ENCODE measurements at places on chromosomes 2 and 18. TPM values are rescaled to one million over a fixed set of nuclear protein-coding genes. Genes with fewer than 3 reads are reported as not detected.

DNA sequence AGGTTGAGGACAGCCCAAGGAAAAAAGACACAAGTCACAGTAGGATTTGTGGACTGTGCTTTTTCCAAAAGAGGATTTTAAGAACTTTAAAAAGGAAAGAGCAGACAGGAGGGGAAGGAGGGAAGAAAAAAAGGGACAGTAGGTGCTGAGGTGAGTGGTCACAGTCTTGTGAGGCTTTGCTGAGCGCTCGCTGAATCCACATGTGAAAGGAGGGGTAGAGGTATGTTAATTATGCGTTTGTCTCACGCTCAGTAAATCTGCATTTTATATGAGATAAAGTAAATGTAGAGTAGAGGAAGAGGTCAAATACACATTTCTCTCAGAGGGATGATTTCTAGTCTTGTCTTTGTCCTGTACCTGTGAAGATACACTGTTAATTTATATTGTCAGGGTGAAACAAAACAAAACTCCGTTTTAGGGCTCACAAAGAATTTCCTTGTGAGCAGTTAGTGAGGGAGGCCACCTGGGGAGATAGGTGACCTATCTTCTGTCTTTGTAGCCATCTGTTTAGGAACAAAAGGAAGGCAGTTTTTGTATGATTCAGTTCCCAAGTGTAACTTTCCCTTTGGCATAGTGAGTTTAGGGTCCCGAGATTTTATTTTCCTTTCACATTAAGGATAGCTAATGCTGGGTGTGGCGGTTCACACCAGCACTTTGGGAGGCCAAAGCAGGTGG is 25.3 kb downstream of the GNAL start:
- no peaks in the 10 kb centered on the region for H3K27me3 ChIP-seq
- H3K27ac ChIP-seq = no peak overlapping the region
- no peaks in the 10 kb centered on the region for H3K36me3 ChIP-seq

- H3K27me3 ChIP-seq = no peaks in the 10 kb centered on the region
- no peaks in the 10 kb centered on the region for H3K36me3 ChIP-seq
- no peak overlapping the region for H3K4me3 ChIP-seq
- DNase-seq = no peak
- no peaks in the 10 kb centered on the region for H3K4me1 ChIP-seq
- H3K27ac ChIP-seq = no peak overlapping the region
These were observed 29.3 kb upstream of the CEP68 start for GRCh38 chr2:65026704-65027464.

DNA sequence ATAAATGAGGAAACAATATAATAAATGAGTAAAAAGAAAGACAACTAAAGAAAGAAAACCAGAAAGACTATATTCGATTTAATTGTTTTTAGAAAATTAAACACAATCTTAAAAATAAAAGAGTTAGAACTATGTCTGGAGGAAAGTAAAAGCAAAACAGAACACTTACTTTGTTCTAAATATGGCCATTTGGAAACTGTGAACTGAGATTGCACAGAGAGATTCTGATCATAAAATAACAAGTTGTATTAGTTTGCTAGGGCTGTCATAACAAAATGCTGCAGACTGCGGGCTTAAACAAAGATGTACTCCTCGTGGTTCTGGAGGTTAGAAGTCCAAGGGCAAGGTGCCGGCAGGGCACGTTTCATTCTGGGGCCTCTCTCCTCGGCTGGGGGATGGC is 128.1 kb upstream of the AQP4 start:
- H3K27ac ChIP-seq = no peak overlapping the region
- no peak overlapping the region for H3K4me3 ChIP-seq
- H3K4me1 ChIP-seq = peaks cover 4% of the 10 kb centered on the region
- no peak for DNase-seq
- H3K36me3 ChIP-seq = no peaks in the 10 kb centered on the region

- no peaks in the 10 kb centered on the region for H3K4me1 ChIP-seq
- DNase-seq = no peak
- H3K4me3 ChIP-seq = no peak overlapping the region
- no peaks in the 10 kb centered on the region for H3K36me3 ChIP-seq
These were observed 79.6 kb downstream of the TEX51 start for GRCh38 chr2:126978333-126978732.

- H3K27me3 ChIP-seq = no peaks in the 10 kb centered on the region
- no peak for DNase-seq
- peaks cover 2% of the 10 kb centered on the region for H3K4me1 ChIP-seq
- H3K4me3 ChIP-seq = no peak overlapping the region
- no peaks in the 10 kb centered on the region for H3K36me3 ChIP-seq
These were observed 62.4 kb downstream of the PPP1R1C start for GRCh38 chr2:182048088-182048487.

DNA sequence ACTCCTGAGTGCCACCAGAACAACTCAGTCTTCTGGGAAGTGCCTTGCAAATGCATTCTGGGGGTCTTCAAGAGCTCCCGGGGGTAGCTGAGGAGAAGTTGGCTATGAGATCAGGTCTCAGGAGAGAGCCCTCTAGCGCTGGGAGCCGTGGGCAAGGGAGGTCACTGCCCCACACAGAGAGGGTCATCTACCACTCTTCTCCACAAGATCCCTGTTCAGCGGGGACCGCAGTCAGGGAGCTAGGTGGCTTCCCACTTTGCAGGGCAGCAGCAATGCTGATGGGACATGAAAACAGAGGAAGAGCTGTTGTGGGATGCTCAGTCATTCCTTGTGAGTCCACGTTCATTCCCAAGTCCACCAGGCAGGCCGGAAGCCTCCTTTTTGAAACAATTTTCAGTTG is 66.6 kb downstream of the ACKR3 start:
- H3K4me3 ChIP-seq = no peak overlapping the region
- H3K27me3 ChIP-seq = no peaks in the 10 kb centered on the region
- no peak for DNase-seq
- H3K27ac ChIP-seq = no peak overlapping the region

The SERPINB4 gene
- total RNA-seq = not detected

The NT5DC4 gene
- not detected for total RNA-seq

The PEX13 gene
- 22.5 TPM for total RNA-seq

The KCNF1 gene
- total RNA-seq = not detected

Measured in ovary (tissue), 10 donors.